ENCODE measurements at places on chromosomes 4 and X. TPM values are rescaled to one million over a fixed set of nuclear protein-coding genes. Genes with fewer than 3 reads are reported as not detected.

- H3K4me3 ChIP-seq: peak overlapping the region; percentile 78
- no peaks in the 10 kb centered on the region for H3K36me3 ChIP-seq
- peak; percentile 82 for DNase-seq
- peak overlapping the region; percentile 67 for H3K27ac ChIP-seq
These were observed 71.0 kb upstream of the AFAP1 start for GRCh38 chr4:8010618-8011017.

GRCh38 chr4:52748432-52748831 lies 2.8 kb downstream of the ERVMER34-1 start:
- peaks cover 3% of the 10 kb centered on the region for H3K4me1 ChIP-seq
- no peak overlapping the region for H3K4me3 ChIP-seq
- peaks cover 28% of the 10 kb centered on the region for H3K27me3 ChIP-seq
- H3K36me3 ChIP-seq: no peaks in the 10 kb centered on the region

DNA sequence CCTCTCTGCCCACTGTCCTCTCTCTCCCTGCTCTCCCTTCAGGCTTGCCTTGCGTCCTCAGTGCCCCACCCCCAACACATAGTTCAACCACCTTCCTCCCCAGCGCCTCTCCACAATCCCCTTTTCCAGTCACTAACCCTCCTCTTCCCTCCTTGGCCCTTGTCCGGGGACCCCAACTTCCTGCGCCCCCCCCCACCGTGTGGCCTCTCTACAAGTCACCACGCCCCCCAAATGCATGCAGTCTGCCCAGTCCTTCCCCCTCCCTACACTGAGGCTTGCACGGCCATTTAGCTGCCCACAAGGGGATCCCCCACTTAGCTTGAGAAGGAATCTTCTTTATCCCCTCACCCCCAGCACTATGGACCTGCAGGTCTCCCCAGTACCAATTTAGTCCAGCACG lies 569 bp downstream of the CXCR3 start:
- no peaks in the 10 kb centered on the region for H3K27me3 ChIP-seq
- H3K36me3 ChIP-seq: no peaks in the 10 kb centered on the region
- H3K27ac ChIP-seq: no peak overlapping the region
- H3K4me1 ChIP-seq: peaks cover 2% of the 10 kb centered on the region

The HGFAC gene
- total RNA-seq: 1.2 TPM

The TRO gene
- 39.6 TPM for total RNA-seq

All from type B pancreatic cell (in vitro differentiated cells).